Spleen (tissue), 13 donors: ENCODE measurements at places on chromosomes 6 and 20. TPM values are rescaled to one million over a fixed set of nuclear protein-coding genes. Genes with fewer than 3 reads are reported as not detected.

DNA sequence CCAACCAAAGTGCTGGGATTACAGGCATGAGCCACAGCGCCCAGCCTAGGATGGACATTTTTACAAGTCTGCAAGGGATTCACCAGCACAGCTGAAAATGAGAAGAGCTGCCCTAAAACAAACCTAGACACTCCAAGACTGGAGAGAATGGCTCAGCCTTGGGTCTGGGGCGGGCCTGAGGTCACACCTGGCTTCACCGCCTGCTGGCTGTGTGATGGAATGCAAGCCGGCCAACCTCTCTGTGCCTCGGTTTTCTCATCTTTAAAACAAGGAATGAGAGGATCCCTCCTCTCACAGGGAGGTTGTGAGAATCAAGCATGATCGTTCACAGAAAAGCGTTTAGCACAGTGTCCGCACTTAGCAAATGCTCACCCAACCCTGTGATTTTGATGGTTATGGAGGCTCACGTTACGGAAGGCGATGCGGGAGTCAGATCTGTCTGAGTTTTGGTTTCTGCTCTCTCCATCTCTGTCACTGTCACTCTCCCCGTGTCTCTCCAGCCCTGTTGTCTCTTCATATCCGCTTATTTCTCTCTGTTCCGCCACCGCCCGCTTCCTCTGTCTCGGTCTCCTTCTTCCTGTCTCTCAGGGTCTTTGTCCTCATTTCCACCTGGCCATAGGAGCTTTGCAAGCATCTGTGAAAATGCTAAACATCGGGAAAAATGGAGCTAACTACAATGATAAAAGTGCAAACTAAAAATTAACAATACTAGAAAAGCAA lies 47.6 kb downstream of the CEBPB start:
- peaks cover 5% of the 10 kb centered on the region for H3K27me3 ChIP-seq
- DNase-seq, result no peak
- no peaks in the 10 kb centered on the region for H3K4me1 ChIP-seq
- no peak overlapping the region for H3K27ac ChIP-seq

DNA sequence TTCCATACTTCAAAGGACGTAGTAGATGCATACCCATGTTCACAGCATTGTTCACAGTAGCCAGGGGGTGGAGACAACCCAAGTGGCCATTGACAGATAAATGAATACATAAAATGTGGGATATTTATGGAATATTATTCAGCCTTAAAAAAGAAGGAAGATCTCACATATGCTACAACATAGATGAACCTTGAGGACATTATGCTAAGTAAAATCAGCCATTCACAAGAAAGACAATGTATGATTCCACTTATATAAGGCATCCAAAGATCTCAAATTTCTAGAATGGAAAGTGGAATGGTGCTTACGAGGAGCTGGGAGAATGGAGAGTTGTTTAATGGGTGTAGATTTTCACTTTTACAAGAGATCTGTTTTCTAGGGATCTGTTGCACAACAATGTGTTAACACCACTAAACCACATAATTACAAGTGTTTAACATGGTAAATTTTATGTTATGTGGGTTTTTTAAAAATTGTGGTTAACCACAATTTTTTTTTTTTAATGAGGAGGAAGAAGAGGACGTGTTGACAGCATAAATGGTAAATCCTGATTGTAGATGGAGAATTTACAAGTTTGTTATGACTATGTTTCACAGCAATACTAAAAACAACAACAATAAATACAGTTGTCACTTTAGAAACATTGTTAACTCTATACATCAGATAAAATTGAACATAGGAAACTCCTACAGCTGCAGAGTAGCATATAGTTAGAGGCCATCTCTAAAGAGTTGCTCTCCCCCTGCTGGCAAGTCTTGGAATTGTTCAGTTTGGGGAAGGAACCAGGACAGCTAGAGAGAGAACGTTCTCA lies 41.6 kb downstream of the CCN2 start:
- no peak overlapping the region for H3K4me3 ChIP-seq
- no peak for DNase-seq
- no peak overlapping the region for H3K27ac ChIP-seq

- no peak overlapping the region for H3K27ac ChIP-seq
- peak; percentile 88 for DNase-seq
- H3K4me1 ChIP-seq, result no peaks in the 10 kb centered on the region
Measured at GRCh38 chr20:57594092-57594951, 25.9 kb downstream of the ZBP1 start.

GRCh38 chr20:11451793-11452291 lies 465.9 kb upstream of the BTBD3 start:
- no peaks in the 10 kb centered on the region for H3K36me3 ChIP-seq
- no peaks in the 10 kb centered on the region for H3K4me1 ChIP-seq
- H3K27me3 ChIP-seq, result no peaks in the 10 kb centered on the region

DNA sequence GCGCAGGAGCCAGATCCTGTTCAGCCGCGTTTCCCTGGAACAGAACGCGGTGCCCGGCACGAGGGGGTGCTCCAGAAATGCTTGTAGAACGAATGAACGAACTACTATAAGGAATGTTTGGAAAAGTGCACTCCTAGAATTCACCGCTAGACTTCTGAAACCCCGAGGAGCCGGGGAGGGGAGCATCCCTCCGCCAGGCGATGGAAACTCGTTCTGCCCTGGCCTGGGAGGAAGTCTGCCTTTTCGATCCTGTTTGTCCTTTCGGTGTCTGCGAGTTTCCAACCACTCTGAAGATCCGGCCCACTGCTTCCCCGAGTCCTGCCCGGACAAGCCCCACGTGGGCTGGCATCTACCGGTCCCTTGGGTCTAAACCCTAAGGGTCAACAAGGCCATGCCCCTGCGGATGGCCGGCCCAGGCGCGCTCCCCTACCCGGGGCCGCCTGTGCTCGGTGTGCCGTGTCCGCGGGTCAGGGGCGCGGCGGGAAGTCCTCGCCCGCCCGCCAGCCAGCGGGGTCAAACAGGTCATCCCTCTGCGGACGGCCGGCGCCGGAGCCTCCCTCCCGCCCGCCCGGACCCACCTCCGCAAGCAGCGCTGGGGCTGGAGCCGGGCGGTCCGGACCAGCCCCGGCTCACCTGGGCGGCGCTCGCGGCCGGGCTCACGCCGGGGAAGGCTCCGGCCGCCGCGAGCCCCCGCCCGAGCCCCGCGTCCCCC lies 526 bp downstream of the SULF2 start:
- DNase-seq, result peak; percentile 79
- peaks cover 12% of the 10 kb centered on the region for H3K4me1 ChIP-seq
- H3K27ac ChIP-seq, result no peak overlapping the region
- peak overlapping the region; percentile 18 for H3K4me3 ChIP-seq
- no peaks in the 10 kb centered on the region for H3K27me3 ChIP-seq

DNA sequence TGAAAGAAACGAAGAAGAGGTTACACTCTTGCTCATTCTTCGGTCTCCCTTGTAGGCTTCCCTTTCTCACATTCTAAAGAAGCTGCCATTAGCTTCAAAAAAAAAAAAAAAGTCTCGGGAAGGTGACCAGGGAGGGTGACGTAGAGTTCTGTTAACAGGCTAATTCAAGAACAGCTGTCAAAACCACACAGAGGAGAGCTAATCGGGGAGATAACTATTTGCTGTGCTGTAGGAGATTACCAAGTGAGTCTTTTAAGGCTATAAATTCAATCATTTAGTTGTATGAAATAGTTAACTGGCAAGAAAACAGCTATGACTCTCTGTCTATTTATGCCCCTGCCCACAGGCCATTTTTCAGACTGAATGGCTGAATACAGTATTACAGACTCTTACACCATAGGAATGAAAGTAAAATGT lies 256.8 kb downstream of the SYNE1 start:
- no peaks in the 10 kb centered on the region for H3K27me3 ChIP-seq
- H3K4me1 ChIP-seq, result peaks cover 14% of the 10 kb centered on the region
- no peak for DNase-seq
- peaks cover 11% of the 10 kb centered on the region for H3K36me3 ChIP-seq
- peak overlapping the region; percentile 75 for H3K27ac ChIP-seq

- H3K36me3 ChIP-seq, result no peaks in the 10 kb centered on the region
- DNase-seq, result no peak
- no peaks in the 10 kb centered on the region for H3K27me3 ChIP-seq
- H3K27ac ChIP-seq, result no peak overlapping the region
- no peak overlapping the region for H3K4me3 ChIP-seq
- H3K4me1 ChIP-seq, result no peaks in the 10 kb centered on the region
Measured at GRCh38 chr6:156474507-156475120, 302.6 kb upstream of the ARID1B start.

- peak overlapping the region; percentile 20 for H3K27ac ChIP-seq
- no peaks in the 10 kb centered on the region for H3K27me3 ChIP-seq
- no peak overlapping the region for H3K4me3 ChIP-seq
- DNase-seq, result no peak
- no peaks in the 10 kb centered on the region for H3K36me3 ChIP-seq
Measured at GRCh38 chr6:150547502-150548222, 52.0 kb upstream of the PLEKHG1 start.

DNA sequence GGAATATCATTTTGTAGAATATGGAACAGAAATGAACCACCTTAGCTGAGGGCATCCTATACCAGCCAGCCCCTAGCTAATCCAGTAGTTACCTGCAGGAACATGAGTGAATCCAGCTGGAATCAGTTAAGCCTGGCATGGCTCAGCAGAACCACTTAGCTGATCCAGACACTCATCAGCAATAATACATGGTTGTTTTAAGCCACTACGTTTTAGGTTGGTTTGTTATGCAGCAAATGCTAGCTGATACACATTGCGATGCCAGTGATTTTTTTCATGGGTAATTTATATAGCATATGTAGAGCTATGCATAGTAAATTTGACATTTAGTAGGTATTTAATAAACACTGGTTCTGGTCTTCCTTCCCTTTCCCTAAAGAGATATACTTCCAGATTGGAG lies 201.9 kb upstream of the JAG1 start:
- no peaks in the 10 kb centered on the region for H3K4me1 ChIP-seq
- no peak overlapping the region for H3K4me3 ChIP-seq
- no peak overlapping the region for H3K27ac ChIP-seq
- no peaks in the 10 kb centered on the region for H3K36me3 ChIP-seq

DNA sequence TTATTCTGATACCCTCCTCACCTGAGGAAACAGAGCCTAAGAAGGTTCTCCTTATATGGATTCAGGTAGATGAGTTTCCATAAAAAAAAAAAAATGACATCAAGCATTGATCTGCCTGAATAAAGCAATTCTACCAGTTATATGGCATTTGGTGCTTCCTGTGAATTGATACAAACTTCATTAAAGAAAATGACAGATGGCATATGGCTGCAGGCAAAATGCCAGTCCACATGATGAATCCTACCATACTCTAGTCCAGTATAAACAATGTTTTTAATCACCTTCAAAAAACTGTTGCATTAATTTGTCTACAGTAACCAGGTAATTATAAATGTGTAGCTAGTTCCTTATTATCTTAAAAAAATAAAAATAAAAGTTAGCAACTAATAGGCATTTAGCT lies 559.2 kb upstream of the FLRT3 start:
- no peak overlapping the region for H3K4me3 ChIP-seq
- H3K27me3 ChIP-seq, result no peaks in the 10 kb centered on the region
- DNase-seq, result no peak
- no peaks in the 10 kb centered on the region for H3K36me3 ChIP-seq
- no peaks in the 10 kb centered on the region for H3K4me1 ChIP-seq

GRCh38 chr6:118697554-118697953 lies 46.2 kb upstream of the CEP85L start:
- no peaks in the 10 kb centered on the region for H3K4me1 ChIP-seq
- no peak overlapping the region for H3K4me3 ChIP-seq
- H3K27me3 ChIP-seq, result no peaks in the 10 kb centered on the region

- no peak overlapping the region for H3K4me3 ChIP-seq
- peaks cover 3% of the 10 kb centered on the region for H3K4me1 ChIP-seq
- no peaks in the 10 kb centered on the region for H3K27me3 ChIP-seq
- peak; percentile 80 for DNase-seq
- H3K36me3 ChIP-seq, result no peaks in the 10 kb centered on the region
Measured at GRCh38 chr20:5039255-5039657, 37.9 kb upstream of the SLC23A2 start.

- H3K27me3 ChIP-seq, result peaks cover 3% of the 10 kb centered on the region
- DNase-seq, result no peak
- H3K36me3 ChIP-seq, result no peaks in the 10 kb centered on the region
Measured at GRCh38 chr20:41697861-41698559, 79.8 kb upstream of the CHD6 start.

DNA sequence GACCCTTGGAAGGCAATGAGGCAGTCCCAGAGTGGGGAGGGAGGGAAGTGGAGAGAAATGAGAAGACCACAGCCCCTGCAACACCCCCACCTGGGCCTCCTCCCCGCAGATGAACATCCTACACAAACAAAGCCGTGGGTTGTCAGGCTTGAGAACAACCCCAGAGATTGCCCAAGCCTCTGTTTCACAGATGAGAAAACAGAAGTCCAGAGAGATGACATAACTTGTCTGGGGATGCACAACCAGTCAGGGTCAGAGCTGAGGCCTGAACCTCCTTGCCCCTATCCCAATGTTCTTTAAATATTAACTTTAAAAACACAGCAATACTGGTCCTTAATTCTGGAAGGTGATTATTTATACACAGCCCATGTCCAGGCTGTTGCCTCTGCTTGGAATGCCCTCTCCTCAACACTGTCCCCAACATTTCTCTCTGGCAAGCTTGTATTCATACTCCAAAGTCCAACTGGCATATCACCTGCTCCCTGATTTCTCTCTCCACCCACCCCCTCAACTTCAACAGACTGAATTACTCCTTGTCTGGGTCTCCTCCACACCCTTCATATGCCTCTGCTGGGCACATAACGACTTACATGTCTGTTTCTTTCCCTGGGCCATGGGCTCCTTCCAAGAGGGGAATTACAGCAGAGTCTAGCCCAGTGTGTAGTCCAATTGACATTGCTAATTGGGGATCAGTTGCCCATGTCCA lies 135.5 kb upstream of the LRFN2 start:
- no peaks in the 10 kb centered on the region for H3K36me3 ChIP-seq
- H3K4me3 ChIP-seq, result no peak overlapping the region
- H3K4me1 ChIP-seq, result peaks cover 11% of the 10 kb centered on the region
- no peaks in the 10 kb centered on the region for H3K27me3 ChIP-seq
- no peak overlapping the region for H3K27ac ChIP-seq
- DNase-seq, result no peak

GRCh38 chr6:3285732-3286131 lies 27.0 kb downstream of the PSMG4 start:
- H3K4me3 ChIP-seq, result no peak overlapping the region
- peaks cover 24% of the 10 kb centered on the region for H3K4me1 ChIP-seq
- DNase-seq, result peak; percentile 49
- no peak overlapping the region for H3K27ac ChIP-seq

DNA sequence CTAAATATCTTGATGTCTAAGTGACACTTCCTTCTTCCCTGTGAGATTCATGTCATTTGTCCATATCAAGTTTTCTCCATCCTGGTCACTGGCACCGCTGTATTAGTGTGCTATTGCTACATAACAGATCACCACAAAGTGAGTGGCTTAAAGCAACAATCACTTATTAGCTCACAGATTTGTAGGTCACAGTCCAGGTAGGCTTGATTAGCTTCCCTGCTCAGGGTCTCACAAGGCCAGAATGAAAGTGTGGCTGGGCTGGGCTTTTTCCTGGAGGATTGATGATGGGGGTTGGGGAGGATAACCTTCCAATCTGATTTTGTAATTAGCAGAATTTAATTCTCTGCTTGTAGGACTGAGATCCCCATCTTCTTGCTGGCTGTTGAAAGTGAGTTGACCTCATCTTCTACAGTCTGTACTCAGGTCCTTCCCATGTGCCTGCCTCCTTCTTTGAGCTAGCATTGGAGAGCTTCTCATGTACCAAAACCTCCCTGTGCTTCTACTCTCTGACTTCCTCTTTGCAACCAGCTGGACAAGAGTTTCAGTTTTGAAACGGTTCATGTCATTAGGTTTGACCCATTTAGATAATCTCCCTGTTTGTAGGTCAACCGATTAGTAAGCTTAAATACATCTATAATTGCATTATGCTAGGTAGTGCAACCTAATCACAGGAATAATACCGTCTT lies 152.4 kb upstream of the MAN1A1 start:
- no peaks in the 10 kb centered on the region for H3K36me3 ChIP-seq
- DNase-seq, result no peak
- H3K27ac ChIP-seq, result no peak overlapping the region

Gene SULF2
- 12.8 TPM for total RNA-seq

Gene TPBG
- total RNA-seq, result 17.8 TPM

Gene LST1
- total RNA-seq, result 139 TPM

Gene ENPP4
- 25.5 TPM for total RNA-seq
